ENCODE measurements at places on chromosomes 7 and 10.

DNA sequence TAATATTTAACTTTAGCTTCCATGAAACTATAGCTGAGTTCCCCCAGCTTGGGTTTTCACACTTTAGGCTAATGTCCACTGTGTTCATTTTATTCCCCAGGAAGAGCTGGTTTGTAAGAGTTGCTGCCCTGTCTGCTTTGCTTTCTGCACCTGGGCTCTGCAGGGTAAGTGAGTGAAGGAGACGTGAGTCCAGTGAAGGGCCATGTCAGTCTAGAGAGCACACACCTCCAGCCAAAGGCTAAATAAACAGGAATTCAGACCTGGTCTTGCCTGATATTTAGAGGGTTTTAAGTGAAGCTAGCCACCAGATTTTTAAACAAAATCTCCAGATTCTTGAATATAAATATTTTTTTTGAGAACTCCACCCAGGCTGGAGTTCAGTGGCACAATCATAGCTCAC, 24.5 kb upstream of the FZD1 start:
- no peak for DNase-seq

DNA sequence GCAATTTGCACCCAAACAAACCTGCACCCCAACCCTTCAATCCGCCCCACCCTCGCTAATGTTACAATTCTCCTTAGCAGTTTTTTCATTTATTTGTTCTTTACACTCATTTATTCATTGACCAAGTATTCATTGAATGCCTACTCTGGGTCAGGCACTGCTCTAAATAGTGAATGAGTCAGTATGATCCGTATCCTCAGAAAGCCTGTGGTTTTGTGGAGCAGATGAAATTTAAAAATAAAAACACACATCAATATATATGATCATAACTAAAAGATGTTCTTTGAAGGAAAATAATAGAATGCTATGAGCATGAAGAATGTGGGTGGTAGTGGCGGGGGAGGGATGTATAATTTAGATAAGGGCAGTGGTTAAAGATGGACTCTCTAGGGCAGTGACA, 13.3 kb downstream of the IFIT5 start:
- no peak for DNase-seq

- DNase-seq = no peak
These were observed 43.9 kb upstream of the SRGN start for GRCh38 chr10:69043931-69044531.

- DNase-seq = no peak
These were observed 11.7 kb downstream of the C1QL3 start for GRCh38 chr10:16509996-16510395.

DNA sequence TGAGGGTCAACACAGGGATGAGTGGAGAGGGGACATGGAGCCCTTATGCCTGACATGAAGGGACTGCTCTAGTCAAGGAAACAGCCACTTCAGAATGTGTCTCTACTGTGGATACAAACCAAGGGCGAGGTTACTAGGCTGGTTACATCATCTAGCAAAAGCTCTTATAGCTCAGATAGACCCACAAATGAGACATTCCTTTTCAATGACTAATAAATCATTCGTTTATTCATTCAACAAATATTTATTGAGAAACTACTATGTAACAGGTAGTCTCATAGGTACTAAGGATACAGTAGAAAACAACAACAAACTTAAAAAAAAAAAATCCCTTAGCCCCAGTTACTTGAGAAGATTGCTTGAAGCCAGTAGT, 219.5 kb downstream of the KIAA1217 start:
- no peak for DNase-seq

DNA sequence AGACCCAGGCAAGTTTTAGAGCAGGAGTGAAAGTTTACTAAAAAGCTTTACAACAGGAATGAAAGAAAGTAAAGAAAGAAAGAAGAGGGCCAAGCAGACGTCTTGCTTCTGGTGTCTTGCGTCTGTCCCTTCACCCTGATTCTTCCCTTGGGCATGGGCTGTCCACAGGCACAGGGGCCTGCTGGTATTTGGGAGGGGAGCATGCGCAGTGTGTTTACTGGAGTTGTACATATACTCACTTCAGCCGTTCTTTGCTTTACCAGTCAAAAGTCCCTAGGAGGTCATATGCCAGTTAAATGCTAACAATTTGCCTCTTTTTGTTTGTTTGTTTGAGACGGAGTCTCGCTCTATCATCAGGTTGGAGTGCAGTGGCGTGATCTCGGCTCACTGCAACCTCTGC, 875.9 kb downstream of the REEP3 start:
- DNase-seq = no peak

DNA sequence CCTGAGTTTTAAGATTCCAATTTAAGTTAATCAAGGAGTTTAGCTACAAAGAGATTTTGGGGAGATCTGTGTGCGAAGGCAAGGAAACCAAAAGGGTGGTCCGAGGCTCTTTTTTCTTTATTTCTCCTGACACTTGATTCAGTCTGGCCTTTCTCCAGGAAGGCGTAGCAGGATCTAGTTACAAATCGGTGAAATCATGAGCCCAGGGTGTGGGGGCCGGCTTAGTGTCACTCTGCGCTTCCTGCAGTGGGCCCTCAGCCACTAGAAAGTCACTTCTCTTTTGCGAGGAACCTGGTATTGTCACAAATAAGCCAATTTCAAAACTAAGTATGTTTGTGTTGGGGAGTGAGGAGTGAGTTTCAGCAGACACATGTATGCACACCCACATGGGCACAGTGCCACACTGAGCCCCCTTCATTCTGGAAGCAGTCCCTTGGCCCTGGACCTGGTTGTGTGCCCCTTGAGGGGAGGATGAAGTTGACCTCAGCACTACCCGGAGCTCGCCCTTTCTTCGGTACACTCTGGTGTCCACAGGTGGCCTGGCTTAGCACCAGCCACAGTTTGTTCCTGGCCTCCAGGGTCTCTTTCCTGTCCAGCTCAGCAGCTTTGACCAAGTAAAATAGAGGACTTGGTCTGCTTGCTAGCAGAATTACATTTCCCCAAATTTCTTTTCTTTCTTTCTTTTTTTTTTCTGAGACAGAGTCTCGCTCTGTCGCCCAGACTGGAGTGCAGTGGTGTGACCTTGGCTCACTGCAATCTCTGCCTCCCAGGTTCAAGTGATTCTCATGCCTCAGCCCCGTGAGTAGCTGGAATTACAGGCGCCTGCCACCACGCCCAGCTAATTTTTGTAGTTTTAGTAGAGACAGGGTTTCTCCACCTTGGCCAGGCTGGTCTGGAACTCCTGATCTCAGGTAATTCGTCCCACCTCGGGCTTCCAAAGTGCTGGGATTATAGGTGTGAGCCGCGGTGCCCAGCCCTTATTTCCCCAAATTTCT, 84.0 kb upstream of the BTBD16 start:
- DNase-seq = no peak

DNA sequence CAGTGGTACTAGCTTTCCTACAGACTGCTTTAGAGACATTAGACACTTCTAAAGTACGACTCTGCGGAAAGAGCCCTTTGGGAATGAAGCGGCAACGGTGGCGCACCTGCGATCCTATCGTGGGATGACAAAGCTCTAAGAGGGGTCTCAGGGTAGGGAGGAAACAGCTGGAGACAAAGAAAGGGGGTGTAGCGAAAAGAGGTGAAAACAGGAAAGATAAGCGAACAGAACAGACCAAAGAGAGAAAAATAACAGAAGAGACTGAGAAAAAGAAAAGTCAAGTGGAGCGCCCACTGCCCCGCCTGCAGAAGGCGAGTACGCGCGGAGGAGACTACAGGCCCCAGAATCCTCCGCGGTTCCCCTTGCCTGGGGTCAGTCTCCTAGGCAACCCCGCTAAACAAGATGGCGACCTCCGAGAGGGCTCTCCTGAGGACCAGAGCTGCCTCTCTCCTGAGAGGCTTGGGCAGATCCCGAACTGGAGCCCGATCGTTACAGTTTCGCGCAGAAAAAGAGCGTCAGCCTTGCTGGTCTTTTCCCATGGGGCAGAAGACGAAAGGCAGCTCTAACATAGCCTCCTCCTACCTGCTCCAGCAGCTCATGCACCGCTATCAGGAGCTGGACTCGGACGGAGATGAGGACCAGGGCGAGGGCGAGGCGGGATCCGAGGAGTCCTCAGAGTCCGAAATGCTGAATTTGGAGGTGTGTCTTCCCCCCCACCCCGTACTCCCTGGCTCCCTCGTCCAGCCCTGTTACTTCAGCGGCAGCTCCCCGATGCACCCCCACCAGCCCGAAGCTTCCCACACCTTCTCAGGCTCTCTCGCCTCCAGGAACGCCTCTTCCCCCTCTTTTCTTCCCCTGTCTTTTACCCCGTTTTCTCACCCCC, at the start of gene LRGUK:
LRGUK (plus strand) TSS at position 375 of the 883 bp plus-strand sequence; CDS start at position 403, 28 bp downstream.
- DNase-seq = peak; percentile 77

GRCh38 chr7:105188201-105188600, 174.2 kb downstream of the KMT2E start:
- no peak for DNase-seq

GRCh38 chr10:91514787-91515186, 104.6 kb downstream of the HECTD2 start:
- DNase-seq = no peak

Data from natural killer cell treated with Interleukin-12 subunit alpha and Interleukin-12 subunit beta and Interleukin-15 and Interleukin-18, amount 100 ng/mL, for 72 hours (primary cell).